NCI-H1417 treated with DMSO at 0.1 percent for 48 hours (cell line): ENCODE measurements at places on chromosomes 5 and 9.

- DNase-seq = no peak
Observed at GRCh38 chr9:75889577-75889976, 896 bp upstream of the PCSK5 start.

DNA sequence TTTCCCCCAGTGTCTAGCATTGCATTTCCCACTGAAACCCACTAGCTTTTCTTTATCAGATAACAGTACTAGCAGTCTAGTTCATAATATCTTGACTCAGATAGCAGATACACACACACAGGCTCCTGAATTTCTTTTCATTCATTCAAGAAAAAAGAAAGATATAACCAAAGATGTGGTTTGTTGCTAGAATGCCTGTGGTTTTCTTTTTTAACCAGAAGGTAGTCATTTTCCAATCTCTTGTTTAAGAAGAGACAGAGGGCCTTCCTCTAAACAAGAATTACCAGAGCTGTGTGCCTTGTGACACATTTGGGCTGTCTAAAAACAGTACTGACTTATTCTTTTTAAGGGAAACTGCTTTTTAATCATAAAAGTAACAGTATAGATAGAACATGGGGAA, 167.3 kb downstream of the PJA2 start:
- no peak for DNase-seq

- no peak for DNase-seq
Observed at GRCh38 chr5:123511290-123511647, 708 bp upstream of the CSNK1G3 start.

DNA sequence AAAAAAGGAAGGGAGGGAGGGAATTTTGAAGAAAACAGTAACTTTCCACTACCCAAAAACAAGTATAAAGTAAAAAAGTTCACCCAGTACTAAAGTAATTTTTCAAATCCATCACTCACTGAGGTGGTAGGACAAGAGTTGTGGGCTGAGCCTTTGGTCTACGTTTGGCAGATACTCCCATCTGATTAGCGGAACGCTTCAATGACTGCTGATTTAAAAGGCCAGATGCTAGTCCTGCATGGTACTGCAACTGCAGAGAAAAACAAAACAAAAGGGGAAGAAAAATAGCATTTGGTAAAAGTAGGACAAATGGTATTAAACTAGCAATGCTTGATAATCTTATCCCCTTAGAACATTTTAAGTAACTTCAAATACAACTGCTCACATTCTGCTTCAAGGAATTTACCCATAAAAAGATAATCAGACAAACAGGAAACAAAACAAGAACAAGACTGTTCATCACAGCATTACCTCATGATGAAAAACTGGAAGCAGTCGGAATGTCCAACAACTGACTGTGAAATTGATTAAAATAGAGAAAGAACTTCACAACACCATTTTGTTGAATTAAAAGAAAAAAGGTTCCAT, 65.4 kb downstream of the MED27 start:
- DNase-seq = no peak

GRCh38 chr5:124576848-124577409, 169.5 kb downstream of the ZNF608 start:
- no peak for DNase-seq

- DNase-seq = no peak
Observed at GRCh38 chr9:19087106-19088000, 15.4 kb downstream of the HAUS6 start.

GRCh38 chr5:31553863-31554262, 21.8 kb downstream of the C5orf22 start:
- no peak for DNase-seq

- no peak for DNase-seq
Observed at GRCh38 chr5:98774192-98775033, 950 bp downstream of the RGMB start.

DNA sequence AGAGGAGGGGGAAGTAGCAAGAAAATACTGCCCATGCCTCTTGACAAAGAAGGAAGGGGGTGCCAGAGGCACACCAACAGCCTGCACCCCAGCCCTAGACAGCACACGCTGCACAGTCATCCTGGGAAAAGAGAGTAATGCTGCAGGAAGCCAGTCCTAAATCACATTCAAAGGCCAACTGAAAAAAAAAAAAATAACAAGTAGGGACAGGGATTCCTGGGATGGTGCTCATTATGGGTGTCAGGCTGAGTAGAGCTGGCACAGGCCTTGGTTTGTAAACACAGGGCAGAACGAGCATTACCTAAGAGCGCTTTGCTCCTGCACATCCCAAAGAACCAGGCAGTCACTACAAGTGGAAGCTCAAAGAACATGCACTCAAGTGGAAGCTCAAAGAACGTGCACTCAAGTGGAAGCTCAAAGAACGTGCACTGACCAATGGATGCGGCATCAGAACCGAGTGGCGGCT, 7.8 kb downstream of the RAPGEF1 start:
- DNase-seq = no peak

GRCh38 chr5:133777951-133778350, 165.6 kb upstream of the FSTL4 start:
- DNase-seq = no peak

GRCh38 chr9:25415718-25416117, 262.5 kb downstream of the TUSC1 start:
- no peak for DNase-seq

DNA sequence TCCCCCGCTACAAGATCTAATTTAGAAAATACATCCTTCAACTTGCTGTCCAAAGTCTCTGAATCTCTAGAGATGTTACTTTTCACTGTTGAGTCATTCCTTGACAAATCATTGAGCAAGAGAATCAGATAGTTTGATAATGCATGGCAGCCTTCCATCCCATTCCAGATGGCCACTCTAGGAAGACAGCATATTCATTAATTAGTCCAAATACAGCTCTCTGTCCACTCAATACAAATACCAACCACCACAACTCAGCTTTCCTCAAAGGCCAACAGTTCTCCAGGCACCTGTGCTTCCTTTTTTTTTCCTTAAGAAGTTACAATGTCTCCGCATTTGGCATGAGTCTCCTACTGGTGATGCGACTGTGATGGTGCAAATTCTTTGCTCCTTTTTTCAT, 72.3 kb downstream of the DROSHA start:
- DNase-seq = no peak

DNA sequence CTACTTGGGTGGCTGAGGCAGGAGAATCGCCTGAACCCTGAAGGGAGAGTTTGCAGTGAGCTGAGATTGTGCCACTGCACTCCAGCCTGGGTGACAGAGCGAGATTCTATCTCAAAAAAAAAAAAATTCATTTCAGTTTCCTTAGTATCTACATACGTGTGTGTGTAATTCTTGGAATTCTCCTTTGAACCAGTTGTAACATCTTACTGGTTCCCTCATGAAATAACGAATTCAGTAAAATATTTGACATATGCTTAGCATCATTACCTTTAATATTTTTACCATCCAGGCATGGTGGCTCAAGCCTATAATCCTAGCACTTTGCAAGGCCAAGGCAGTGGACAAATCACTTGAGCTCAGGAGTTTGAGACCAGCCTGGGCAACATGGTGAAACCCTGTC, 8.8 kb downstream of the PHYHD1 start:
- no peak for DNase-seq

DNA sequence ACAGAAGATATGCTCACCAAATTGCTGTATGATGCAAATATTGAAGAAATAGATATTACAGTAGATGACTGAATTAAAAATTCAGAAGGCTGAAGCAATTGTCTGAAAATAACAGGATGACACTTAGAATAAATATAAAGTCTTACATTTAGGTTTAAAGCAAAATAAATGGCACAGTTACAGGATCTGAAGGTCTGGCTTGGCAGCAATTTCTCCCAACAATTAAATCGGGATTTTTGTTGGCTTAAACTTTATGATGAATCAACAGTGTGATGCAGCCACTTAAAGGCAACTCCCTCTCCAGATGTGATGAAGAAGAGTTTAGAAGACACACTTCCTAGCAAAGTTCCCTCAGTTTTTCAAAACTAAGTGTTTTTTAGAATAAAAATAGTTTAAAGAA, 80.5 kb downstream of the NREP start:
- no peak for DNase-seq

DNA sequence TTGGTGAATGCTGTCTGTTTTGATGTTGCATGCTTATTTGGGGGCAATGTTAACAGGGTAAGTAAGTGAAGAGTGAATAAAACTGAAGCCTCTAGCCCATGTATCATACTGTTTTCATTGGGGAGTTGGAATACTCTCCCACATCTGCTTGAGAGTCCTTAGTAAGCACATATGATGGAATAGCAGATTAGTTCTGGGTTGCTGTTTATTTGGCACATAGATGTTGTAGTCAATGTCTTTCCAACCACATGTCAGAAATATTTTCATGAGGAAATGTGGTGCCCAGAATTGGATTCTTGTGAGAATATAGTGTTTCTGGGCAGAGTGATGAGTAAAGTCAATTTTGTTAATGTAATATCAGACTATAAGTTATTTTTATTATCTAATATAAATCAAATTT, 611.7 kb upstream of the FTMT start:
- no peak for DNase-seq

GRCh38 chr9:69047371-69047770, 11.8 kb downstream of the FXN start:
- DNase-seq = no peak

DNA sequence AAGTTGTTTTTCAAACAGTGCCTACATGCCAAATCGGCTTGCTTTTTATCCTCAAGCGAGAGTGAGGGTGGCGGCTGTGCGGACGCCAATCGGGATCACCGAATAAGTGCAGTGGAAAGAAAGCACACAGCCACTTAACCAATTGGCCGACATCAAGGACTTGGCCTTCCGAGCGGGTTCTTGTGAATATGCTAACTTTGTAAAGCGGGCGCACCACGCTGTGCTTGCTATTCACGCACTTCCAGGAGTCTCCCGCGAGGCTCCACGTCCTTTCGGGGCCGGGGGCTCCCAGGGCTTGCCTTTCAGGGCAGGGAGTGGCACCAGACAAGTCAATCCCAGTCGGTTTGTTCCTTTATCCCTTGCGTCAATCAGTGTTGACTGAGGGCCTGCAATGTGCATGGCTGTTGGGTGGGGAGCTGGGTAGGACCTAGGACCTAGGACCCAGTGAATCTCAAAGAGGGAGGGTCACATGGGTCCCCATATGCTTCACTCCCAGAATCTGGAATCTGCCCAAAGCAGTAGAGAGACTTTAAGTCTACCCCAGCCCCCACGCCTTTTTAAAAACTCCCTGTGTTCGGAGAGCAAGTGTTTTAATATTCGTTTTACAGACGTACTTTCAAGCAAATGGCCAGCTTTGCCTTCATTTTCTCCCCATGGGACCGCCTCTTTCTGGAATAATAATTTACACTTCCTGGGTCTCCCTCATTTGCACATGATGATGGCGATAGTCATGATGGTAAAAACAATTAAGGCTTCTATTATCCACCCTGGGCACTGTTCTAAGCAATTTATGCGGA, 2.0 kb upstream of the GCNT4 start:
- no peak for DNase-seq

DNA sequence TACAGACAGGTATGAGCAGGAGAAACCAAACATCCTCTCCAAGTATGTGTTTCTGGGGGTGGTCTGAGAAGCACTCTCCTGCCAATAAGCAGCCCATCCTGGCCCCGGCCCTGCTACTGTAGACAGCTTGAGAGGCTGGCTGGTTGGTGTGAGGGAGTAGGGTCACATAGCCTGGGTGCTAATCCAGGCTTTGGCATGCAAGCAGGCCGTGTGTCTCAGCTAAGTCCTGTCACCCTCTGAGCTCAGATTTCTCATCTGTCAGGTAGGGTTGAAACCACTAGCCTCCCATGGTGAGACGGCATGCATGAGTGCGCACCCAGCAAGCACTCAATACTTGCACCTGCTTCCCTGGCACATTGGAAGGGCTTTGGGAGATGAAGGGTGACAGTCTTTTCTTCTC, 49.8 kb upstream of the PHYKPL start:
- no peak for DNase-seq

GRCh38 chr5:18744441-18744840, 1110.2 kb downstream of the TAF11L14 start:
- DNase-seq = no peak

- no peak for DNase-seq
Observed at GRCh38 chr5:67249590-67249895, 52.9 kb upstream of the CD180 start.

GRCh38 chr9:135105938-135106491, 18.5 kb downstream of the OLFM1 start:
- DNase-seq = no peak
